ENCODE measurements at places on chromosomes 4 and X. TPM values are rescaled to one million over a fixed set of nuclear protein-coding genes. Genes with fewer than 3 reads are reported as not detected.

- no peaks in the 10 kb centered on the region for H3K4me1 ChIP-seq
- H3K4me3 ChIP-seq, result no peak overlapping the region
- no peaks in the 10 kb centered on the region for H3K27me3 ChIP-seq
- no peak overlapping the region for H3K27ac ChIP-seq
- no peaks in the 10 kb centered on the region for H3K36me3 ChIP-seq
Measured at GRCh38 chr4:156100651-156101050, 147.0 kb upstream of the CTSO start.

- H3K27ac ChIP-seq, result no peak overlapping the region
- no peak overlapping the region for H3K4me3 ChIP-seq
- no peak for DNase-seq
- no peaks in the 10 kb centered on the region for H3K27me3 ChIP-seq
- H3K4me1 ChIP-seq, result peaks cover 3% of the 10 kb centered on the region
- H3K36me3 ChIP-seq, result no peaks in the 10 kb centered on the region
Measured at GRCh38 chrX:24483596-24483995, 18.5 kb downstream of the PDK3 start.

- no peak for DNase-seq
- no peak overlapping the region for H3K27ac ChIP-seq
- H3K4me3 ChIP-seq, result no peak overlapping the region
- no peaks in the 10 kb centered on the region for H3K27me3 ChIP-seq
Measured at GRCh38 chr4:88655226-88655625, 42.4 kb downstream of the NAP1L5 start.

DNA sequence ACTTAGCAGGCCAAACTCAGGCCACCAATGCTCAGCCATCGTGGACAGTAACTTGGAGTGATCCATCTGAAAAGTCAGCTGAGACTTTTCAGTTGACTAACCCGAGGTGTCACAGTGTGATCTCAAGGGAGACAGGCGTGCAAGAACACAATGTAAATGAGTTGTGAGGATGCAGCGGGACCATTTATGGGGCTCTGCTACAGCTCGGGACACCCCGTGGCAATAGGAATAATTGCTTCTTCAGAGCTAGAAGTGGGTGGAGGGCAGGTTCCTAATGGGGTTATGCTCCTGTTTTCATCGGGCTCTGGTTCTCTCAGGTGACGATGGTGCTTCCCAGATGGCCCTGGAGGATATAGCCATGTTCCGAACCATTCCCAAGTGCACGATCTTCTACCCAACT lies 27.3 kb downstream of the TKTL1 start:
- no peak overlapping the region for H3K27ac ChIP-seq
- no peak overlapping the region for H3K4me3 ChIP-seq
- H3K36me3 ChIP-seq, result no peaks in the 10 kb centered on the region
- DNase-seq, result no peak
- H3K4me1 ChIP-seq, result no peaks in the 10 kb centered on the region

Gene DOK7
- 9.1 TPM for total RNA-seq

- no peak for DNase-seq
- H3K36me3 ChIP-seq, result no peaks in the 10 kb centered on the region
- no peaks in the 10 kb centered on the region for H3K27me3 ChIP-seq
- H3K4me3 ChIP-seq, result no peak overlapping the region
Measured at GRCh38 chr4:140448162-140448561, 20.7 kb upstream of the CLGN start.

DNA sequence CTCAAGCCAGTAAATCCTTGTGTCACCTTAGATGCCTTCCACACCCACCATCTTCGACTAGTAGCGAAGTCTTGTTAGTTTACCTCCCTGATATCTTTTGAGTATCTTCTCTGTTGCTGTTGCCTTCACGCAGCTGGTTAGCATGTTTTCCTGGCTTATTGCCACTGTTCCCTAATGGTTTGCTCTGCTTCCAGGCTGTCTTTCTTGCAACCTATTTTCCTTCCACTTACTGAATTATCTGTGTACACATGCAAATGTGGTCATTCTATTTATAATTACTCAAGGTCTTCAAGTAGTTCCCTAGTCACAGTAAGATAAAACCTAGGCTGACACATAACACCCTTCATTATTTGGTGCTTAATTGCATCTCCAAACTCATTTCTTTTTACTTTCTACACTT lies 89.5 kb downstream of the UGT8 start:
- no peaks in the 10 kb centered on the region for H3K27me3 ChIP-seq
- H3K36me3 ChIP-seq, result no peaks in the 10 kb centered on the region
- H3K4me3 ChIP-seq, result no peak overlapping the region

- DNase-seq, result no peak
- no peaks in the 10 kb centered on the region for H3K36me3 ChIP-seq
- H3K4me1 ChIP-seq, result no peaks in the 10 kb centered on the region
- no peak overlapping the region for H3K27ac ChIP-seq
- no peak overlapping the region for H3K4me3 ChIP-seq
- no peaks in the 10 kb centered on the region for H3K27me3 ChIP-seq
Measured at GRCh38 chrX:46637938-46638337, 64.4 kb downstream of the CHST7 start.
